Urothelium cell line (cell line): ENCODE measurements at places on chromosomes 2 and 18.

DNA sequence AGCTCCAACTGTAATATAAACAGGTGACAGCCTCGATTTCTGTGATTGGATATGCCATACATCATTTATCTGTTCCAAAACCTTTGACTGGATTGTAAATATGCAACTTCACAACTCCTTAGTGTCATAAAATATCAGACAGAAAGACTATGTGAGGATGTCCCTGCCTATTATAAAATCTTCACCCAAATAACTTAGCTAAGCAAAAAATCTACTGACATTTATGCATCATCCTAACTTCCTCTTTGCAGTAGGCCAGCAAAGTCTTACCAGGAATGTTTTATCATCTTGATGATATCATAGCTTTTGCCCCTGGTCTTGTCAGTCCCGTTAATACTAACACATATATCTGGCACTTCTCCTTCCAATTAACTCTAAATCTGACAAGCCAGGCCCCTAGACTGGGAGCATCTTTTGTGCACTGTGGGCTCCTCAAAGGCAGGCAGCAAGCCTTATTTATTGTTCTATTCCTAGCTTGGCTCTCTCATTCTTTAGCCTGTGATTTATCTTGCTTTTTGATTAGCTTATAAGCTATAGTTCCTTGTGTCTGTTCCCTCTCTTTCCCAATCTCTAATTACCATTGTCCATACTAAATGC, 356.5 kb upstream of the HNMT start:
- no peak for DNase-seq

DNA sequence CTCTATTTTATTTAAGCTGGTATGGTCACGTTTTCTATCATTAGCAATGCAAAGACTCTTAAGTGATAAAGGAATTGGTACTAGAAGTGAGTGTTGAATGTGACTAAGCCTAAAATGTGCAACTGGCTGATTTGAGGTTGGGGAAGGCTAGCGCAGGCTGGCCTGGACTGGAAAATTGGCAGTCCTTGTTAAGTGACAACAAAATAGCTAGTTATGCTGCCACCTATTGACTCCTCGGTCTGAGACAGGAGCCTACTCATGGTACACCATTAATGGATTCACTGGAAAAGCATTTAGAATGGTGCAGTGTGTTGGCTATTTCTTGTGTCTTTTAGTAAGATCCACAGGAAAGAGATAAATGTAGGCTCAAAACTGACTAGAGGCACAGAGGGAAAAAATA, 5.7 kb upstream of the WIPF1 start:
- DNase-seq: no peak

GRCh38 chr18:76819411-76820136, 2.8 kb upstream of the ZNF236 start:
- no peak for DNase-seq

GRCh38 chr2:10004836-10005235, 38.5 kb upstream of the KLF11 start:
- DNase-seq: no peak
